ENCODE measurements at places on chromosomes 13 and 19. TPM values are rescaled to one million over a fixed set of nuclear protein-coding genes. Genes with fewer than 3 reads are reported as not detected.

DNA sequence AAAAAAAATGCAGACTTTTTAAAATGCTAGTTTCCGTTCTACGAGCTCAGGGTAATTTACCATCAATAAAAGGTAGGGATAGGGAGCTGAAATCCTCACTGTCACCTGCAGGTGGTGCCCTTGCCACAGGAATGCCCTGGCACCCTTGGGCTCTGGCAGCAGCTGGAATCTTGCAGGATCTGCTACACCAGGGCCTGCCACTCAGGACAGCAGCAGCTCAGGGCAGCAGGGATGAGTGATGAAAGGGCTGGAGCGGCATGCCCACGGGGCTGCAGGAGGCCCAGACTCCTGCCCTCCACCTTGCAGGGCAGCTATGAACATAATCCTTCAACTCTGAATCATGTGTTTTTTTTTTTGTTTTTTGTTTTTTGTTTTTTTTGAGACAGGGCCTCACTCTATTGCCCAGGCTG lies 54.0 kb downstream of the GNG7 start:
- peak; percentile 96 for DNase-seq

- peak; percentile 43 for DNase-seq
Measured at GRCh38 chr19:16334411-16334810, 9.8 kb downstream of the KLF2 start.

DNA sequence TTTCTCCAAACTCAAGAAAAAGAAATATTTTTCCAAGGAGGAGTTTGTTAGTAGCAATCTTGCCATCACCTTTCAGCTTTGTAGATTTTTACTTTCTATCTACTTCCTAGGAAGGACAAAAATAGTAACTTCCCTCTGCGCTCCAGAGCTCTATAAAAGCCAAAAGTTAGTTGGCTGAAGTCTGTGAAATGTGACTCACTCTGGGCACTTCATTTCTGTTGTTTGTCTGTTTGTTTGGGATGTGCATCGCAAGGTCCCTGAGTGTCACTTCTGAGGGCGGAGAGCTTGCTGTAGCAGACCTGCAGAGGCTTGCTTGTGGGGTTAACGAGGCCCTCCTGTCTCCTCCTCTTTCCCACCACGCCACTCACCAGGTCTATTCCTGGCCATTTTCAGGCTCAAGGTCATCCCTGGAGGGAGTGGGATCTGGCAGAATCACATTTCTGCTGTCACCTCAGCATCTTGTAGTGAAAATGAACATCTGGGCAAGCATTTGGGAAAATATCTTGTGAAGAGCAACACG lies 307.6 kb downstream of the GPC6 start:
- DNase-seq, result peak; percentile 27

DNA sequence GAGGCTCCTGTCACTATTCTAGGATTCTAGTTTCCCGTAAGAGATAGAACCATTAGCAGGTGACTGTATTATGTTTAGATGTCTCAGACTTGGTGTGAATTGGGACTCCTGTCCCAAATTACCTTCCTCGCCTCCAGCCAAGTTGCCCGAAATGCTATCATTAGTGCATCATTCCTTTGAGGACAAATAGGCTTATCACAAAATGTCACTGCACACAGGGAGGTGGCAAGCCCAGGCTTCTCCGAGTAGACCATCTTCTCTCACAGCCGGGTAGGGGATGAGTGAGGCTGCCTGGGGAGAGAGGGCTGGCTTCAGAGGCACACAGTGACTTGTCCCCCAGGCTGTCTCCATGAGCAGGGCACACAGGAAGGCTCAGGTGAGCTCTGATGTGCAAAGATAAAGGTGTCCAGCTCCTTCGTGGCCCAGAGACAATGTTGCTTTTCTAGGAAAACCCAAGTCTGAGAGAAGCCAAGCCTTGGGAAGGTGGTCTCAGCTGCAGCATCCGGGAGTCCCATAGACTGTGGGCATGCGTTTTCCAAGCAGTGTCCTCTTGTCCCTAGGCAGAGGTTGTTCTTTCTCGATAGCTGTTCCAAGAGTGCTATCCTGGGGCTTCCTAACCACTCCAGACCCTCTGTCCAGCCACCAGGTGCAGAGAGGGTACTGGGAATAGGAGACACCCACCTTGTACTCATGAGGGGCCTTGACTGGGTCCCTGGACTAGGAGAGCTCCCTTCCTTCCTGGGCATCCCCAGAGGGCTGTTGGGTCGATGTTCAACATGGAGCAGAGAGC lies 163.1 kb upstream of the TSHZ3 start:
- DNase-seq, result no peak

DNA sequence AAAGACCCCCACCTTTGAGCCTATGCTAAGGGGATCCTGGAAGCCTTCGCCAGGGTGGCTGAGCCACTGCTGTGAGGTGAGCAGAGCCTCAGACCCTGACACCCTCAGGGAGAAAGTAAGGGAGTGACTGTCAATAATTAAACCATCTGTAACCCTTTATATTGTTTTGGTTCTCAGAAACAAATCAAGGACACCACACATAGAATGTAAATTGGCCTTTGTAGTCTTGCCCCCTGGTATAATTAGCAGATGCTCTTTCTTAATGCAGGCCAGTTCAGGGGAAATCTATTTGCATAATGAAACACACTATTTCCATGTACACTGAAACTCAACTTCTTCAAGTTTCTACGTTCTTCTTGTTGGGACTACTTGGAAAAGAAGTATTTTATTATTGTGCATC lies 127.7 kb upstream of the EDNRB start:
- DNase-seq, result no peak

DNA sequence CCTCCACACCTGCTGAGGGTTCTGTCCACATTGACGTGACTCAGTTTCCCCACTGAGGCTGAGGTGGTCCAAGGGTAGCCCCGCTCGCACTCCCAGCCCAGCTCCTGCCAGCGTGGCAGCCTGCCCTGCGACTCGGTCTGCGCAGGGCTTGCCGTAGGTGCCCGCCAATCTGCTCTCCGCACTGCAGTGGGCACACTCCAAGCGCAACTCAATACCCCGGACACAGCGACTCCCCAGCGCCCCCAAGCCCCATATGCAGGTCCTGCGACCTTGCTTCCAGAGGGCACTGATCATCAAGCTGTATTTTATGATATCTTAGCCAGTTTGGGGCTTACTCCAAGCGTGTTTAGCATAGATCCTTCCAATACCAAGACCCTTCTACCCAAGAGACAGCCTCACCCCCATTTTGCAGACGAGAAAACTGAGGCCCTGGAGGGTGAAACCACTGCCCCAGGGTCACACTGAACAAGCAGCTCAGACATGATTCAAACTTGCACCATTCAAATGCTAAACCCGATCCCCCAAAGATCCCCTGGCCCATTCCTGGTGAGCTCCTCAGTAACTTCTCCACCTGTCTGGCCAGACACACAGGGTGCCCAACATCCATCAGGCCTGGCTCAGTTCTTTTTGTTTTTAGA lies 13.5 kb downstream of the PTPRS start:
- peak; percentile 15 for DNase-seq

- no peak for DNase-seq
Measured at GRCh38 chr13:100490692-100491091, 97.9 kb downstream of the GGACT start.

DNA sequence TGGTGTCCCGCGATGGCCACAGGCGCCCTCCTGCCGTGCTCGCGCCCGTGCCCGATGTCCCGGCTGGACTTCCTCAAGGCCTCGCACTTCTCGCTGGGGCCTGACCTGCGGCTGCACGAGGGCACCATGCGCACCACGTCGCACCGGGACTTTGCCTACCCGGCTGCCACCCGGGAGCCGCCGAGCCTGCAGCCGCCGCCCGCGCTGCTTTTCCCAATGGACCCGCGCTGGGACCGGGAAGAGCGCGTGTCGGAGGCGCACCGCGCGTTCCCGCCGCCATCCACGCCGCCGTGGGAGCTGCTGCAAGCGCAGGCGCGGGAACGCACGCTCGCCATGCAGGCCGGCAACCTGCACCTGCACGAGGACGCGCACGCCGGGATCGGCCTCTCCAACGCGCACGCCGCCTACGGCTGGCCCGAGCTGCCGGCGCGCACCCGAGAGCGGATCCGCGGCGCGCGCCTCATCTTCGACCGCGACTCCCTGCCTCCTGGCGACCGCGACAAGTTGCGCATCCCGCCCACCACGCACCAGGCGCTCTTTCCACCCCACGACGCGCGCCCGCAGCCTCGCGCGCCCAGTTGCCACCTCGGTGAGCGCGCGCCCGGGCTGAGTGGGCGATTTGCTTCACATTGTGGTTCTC lies 12.1 kb upstream of the PEX11G start:
- peak; percentile 85 for DNase-seq

GRCh38 chr19:28933039-28933438 lies 279.9 kb downstream of the UQCRFS1 start:
- no peak for DNase-seq

DNA sequence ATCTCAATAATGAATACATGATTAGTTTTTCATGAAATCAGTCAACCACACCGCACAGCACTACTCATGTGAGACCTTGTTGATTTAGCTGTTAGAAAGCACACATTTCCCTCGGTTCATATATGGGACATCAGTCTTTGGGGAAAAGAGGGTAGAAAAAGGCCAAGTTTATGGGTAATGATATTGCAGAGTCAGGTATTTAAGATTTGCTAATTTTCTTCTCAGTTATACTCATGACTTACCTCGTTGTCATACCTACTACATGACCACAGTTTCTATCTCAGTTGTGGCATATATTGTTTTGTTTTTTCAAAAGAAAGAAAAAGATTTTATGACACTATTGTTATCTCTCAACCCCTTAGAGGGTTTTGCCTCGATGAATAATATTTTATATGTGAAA lies 165.6 kb downstream of the POU4F1 start:
- DNase-seq, result no peak

DNA sequence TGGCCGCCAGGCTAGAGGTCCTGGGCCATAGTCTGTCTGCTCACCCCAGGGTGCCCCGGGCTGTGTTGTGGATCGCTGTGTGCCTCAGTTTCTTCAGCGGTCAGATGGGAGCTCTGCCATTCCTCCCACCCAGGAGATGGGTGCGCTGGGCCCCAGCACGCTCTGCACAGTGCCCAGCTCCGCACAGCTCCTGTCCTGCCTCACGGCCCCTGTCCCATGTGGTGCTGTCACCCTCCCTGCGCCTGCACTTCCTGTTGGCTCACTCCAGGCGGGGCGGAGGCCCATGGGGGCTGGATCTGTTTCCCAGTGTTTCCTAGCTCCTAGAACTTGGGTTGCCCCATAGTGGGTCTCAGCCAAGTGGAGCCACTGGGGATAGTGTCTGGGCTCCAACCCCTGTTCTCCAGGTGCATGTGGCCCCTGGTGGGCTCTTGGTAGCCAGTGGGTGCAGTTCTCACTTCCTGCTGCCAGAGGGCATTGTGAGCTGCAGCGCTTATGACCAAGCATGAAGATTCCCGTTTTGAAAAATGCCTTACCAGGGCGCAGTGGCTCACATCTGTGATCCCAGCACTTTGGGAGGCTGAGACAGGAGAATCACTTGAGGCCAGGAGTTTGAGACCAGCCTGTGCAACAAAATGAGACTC lies 69.8 kb downstream of the KDM4B start:
- DNase-seq, result peak; percentile 94

Gene KLK10
- total RNA-seq, result not detected

Gene MYO16
- not detected for total RNA-seq

Gene PRSS57
- total RNA-seq, result not detected

Gene LILRB3
- not detected for total RNA-seq

Gene KLK8
- not detected for total RNA-seq

Gene CEACAM8
- not detected for total RNA-seq

Gene ODAD3
- total RNA-seq, result under 0.01 TPM

Gene NKG7
- total RNA-seq, result not detected

Gene NRTN
- not detected for total RNA-seq

Data from osteoblast (primary cell).